ENCODE measurements at places on chromosomes 12 and 14. TPM values are rescaled to one million over a fixed set of nuclear protein-coding genes. Genes with fewer than 3 reads are reported as not detected.
A peak's percentile ranks its signal among the peaks of the same experiment; 100 is the strongest.

- no peaks in the 10 kb centered on the region for H3K4me1 ChIP-seq
- H3K36me3 ChIP-seq: no peaks in the 10 kb centered on the region
- H3K27ac ChIP-seq: no peak overlapping the region
- DNase-seq: no peak
- H3K27me3 ChIP-seq: no peaks in the 10 kb centered on the region
These were observed 39.8 kb downstream of the SVOP start for GRCh38 chr12:108980831-108981618.

DNA sequence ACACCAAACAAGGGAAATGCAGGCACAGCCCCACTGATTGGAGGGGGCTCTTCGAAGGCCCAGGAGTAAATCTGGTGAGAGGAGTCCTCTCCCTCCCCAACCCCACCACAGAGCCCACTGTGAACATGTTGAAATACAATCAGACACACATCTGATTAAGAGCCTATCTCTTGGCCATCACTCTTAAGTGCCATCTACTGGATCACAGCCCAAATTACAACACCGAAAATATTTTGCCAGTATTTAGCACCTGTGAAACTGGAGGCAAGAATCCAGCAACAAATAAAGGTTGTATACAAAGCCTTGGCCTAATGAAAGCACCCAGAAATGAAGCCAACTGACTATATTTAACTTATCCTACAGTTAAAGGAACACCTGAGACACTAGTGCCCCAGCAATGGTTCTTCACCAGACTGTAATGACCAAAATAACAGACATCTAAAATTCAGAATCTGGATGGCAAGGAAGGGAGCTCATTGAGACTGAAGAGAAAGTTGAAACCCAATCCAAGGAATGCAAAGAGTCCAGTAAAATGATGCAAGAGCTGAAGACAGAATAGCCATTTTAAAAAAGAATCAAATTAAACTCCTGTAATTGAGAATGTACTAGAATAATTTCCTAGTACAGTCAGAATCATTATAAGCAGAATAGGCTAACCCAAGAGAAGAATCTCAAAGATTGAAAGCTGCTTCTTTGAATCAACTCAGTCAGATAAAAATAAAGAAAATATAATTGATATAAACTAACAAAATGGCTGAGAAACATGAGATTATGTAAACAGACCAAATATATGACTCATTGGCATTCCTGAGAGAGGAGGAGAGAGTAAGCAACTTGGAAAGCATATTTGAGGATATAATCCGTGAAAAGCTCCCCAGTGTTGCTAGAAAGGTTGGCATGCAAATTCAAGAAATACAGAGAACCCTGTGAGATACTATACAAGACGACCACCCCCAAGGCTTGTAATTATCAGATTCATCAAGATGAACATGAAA, 1117.0 kb downstream of the FLRT2 start:
- H3K4me1 ChIP-seq: no peaks in the 10 kb centered on the region
- no peak overlapping the region for H3K4me3 ChIP-seq
- no peaks in the 10 kb centered on the region for H3K36me3 ChIP-seq
- no peak overlapping the region for H3K27ac ChIP-seq
- no peak for DNase-seq
- H3K27me3 ChIP-seq: no peaks in the 10 kb centered on the region

DNA sequence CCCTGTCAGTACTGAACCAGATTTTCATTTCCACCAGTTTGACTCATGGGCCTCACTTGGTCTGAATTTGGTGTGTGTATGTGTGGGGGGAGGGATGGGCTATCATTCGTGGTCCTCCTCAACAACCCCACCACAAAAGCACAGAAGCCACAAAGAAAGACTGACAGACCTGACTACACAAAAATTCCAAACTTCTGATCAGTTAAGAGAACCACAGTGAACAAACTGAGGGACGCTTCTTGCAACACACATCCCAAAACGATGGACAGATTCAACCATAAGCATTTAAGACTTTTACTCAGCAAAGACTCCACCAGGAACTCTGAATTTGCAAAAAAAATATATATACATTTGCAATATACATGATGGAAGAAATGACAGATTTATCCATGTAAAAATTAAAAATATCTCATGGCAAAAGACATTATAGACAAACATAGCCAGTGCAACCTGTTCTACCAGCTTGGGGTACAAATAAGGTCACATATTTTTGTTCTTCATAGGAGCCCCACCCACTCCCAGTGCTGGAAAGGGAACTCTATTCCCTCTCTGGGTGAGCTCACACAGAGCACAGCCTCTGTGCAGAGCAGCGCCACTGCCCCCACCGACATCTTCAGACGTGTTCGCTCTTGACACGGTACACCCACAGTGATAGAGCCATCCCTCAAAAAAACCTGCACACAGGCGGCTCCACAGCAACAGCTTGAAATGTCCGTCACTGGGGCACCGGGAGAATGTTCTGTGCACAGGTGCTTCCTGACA, 49.7 kb downstream of the JAG2 start:
- no peak overlapping the region for H3K4me3 ChIP-seq
- H3K36me3 ChIP-seq: no peaks in the 10 kb centered on the region
- peak overlapping the region; percentile 37 for H3K27ac ChIP-seq
- peak; percentile 74 for DNase-seq
- no peaks in the 10 kb centered on the region for H3K27me3 ChIP-seq
- peaks cover 12% of the 10 kb centered on the region for H3K4me1 ChIP-seq

DNA sequence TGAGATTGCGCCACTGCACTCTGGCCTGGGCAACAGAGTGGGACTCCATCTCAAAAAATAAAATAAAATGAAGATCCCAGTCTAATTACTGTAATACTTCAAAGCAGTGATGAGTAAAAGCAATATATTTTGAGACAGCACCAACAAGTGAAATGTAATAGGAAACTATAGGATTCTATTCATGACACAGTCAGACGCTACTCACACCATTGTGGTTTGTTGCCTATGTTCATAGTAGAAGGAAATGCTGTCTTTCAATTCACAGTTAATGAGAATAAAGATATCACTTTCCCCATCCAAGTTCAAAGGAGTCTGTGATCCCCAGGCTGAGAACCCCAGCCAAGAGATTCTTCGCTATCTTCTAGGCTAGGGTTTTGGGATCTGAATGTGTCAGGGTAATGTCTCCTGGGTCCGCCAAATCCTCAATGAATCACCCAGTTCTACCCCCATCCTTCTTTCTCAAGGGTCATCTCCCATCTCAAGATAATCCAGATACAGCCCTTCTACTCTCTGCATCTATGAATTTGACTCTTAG, 16.6 kb upstream of the DTX1 start:
- H3K36me3 ChIP-seq: no peaks in the 10 kb centered on the region
- no peak overlapping the region for H3K4me3 ChIP-seq
- H3K4me1 ChIP-seq: peaks cover 8% of the 10 kb centered on the region
- no peak for DNase-seq
- H3K27ac ChIP-seq: no peak overlapping the region
- no peaks in the 10 kb centered on the region for H3K27me3 ChIP-seq

DNA sequence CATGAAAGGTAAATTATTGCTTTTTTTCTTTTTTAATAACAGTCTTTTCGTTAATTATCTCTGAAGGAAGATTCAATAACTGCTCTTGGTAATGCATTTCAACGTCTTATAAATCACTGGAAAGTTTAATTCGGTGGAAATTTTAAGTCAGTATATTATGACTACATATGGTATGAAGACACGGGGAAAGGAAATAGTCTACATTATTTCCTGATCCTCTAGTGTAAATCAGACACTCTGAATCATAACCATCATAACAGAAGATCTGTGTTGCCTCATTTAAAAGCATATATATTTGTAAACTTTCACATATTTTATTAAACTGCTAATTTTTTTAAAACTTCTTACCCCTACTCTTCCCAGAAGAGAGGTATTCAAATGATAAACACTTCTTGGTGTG, 53.7 kb downstream of the EFCAB11 start:
- DNase-seq: no peak
- H3K27me3 ChIP-seq: no peaks in the 10 kb centered on the region
- H3K4me3 ChIP-seq: no peak overlapping the region
- no peak overlapping the region for H3K27ac ChIP-seq
- H3K4me1 ChIP-seq: no peaks in the 10 kb centered on the region

GRCh38 chr12:113860950-113861349, 105.2 kb downstream of the RBM19 start:
- H3K27me3 ChIP-seq: no peaks in the 10 kb centered on the region
- H3K4me3 ChIP-seq: no peak overlapping the region
- H3K4me1 ChIP-seq: no peaks in the 10 kb centered on the region
- H3K36me3 ChIP-seq: peaks cover 39% of the 10 kb centered on the region
- no peak for DNase-seq
- H3K27ac ChIP-seq: no peak overlapping the region

DNA sequence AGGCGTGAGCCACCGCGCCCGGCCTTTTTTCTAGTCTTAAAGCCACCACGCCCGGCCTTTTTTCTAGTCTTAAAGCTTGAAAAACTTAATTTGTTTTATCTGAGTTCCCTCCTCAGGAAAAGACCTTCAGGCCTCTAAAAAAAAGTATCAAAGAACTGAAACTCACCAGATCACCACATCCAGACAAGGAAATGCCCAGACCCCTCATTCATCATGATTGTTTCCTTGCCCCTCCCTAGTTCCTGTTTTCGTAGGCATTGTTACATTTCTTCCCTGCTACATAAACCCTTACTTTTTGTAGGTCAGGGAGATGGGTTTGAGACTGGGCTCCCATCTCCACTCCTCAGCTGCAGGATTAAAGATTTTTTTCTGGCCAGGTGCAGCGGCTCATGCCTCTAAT, 21.1 kb upstream of the VWF start:
- H3K27me3 ChIP-seq: no peaks in the 10 kb centered on the region
- no peak overlapping the region for H3K4me3 ChIP-seq
- peaks cover 14% of the 10 kb centered on the region for H3K4me1 ChIP-seq
- DNase-seq: no peak

GRCh38 chr12:71719647-71720370, 33.9 kb downstream of the TMEM19 start:
- no peaks in the 10 kb centered on the region for H3K36me3 ChIP-seq
- H3K4me1 ChIP-seq: no peaks in the 10 kb centered on the region
- no peaks in the 10 kb centered on the region for H3K27me3 ChIP-seq
- DNase-seq: no peak

The ALG10 gene
- total RNA-seq: 6.1 TPM

The CLECL1 gene
- not detected for total RNA-seq

The SDS gene
- 2.1 TPM for total RNA-seq

The ANHX gene
- total RNA-seq: not detected
